ENCODE measurements at places on chromosomes 12 and 14.

GRCh38 chr14:90489306-90489705 is 92.5 kb downstream of the CALM1 start:
- no peak for DNase-seq

DNA sequence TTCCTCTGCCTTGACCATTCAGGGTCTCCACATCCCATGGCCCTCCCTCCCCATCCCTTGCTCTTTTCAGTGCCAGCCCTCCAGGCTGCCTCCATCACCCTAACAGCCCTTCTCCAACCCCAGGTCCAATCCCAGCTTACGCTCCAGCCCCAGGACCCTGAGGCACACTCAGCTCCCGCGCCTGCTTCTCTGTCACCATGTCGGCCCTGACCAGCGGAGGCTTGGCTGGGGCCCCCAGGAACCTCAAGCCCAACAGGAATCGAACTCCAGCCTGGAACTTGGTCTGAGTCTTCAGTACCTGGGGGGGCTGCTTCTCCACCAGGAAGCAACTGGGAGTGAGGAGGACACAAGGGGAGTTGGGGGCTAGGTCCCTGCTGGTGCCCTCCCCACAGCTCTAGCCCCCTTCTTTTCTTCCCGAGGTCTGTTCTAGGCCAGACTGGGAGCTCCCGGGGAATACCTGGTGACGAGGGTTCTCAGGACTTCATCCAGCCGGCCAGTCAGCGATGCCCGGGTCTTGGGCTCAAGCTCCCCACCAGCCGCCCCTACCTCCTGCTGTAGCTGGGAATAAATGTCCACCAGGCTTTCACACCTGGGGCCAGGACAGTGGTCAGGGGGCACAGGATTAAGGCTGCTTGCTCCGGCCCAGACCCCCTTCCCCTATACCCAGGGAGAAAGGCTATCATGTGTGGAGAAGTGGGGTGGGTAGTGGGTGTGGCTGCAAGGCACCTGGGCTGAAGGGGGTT is 6.0 kb downstream of the STAT6 start:
- DNase-seq = no peak

DNA sequence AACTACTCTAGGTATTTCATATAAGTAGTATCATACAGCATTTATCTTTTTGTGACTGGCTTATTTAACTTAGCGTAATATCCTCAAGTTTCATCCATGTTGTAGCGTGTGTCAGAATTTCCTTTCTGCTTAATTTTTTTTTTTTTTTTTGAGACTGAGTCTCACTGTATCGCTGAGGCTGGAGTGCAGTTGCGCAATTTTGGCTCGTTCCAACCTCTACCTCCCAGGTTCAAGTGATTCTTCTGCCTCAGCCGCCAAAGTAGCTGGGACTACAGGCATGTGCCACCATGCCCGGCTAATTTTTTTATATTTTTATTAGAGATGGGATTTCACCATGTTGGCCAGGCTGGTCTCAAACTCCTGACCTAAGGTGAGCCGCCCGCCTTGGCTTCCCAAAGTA is 28.9 kb downstream of the PNMA1 start:
- no peak for DNase-seq

DNA sequence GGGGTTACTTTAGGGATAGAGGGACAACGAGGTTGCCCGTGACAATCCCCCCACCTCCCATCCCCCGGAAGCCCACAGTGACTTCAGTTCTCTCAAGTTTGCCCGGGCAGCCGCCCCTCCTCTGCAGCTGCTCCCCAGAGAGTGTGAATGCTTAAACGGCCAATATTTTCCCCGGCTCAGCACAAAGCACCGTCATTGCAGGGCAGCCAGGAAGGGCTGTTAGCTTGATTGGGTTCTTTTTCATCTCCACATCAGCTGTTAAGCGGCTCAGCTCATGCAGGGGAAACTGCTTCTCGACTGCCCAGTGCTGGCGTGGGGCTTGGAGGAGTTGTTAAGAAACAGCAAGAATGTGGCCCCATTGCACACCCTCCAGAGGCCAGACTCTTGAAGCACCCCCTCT is 120.5 kb upstream of the NCOR2 start:
- DNase-seq = no peak

DNA sequence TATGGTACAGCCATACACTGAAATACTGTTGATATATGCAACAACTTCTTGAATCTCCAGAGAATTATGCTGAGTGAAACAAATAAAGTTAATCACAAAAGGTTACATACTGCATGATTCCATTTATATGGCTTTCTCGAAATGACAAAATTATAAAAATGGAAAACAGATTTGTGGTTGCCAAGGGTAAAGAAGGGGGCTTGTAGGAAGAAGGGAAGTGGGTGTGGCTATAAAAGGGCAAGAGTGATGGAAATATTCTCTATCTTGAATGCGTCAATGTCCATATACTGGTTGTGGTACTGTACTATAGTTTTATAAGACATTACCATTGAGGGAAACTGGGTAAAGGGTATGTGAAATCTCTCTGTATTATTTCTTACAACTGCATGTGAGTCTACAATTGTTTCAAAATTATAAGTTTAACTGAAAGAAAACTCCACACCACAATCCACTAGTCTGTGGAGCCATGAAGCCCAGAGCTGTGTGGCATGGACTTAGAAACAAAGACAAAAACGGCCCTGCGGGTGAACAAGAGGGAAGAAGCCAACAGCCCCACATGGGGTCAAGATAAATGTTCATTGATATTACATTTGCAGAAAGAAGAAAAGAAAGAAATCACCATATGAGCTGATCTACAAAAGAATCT is 18.3 kb upstream of the TSPAN11 start:
- DNase-seq = no peak

- no peak for DNase-seq
Measured at GRCh38 chr12:94182986-94183707, 34.8 kb downstream of the PLXNC1 start.

DNA sequence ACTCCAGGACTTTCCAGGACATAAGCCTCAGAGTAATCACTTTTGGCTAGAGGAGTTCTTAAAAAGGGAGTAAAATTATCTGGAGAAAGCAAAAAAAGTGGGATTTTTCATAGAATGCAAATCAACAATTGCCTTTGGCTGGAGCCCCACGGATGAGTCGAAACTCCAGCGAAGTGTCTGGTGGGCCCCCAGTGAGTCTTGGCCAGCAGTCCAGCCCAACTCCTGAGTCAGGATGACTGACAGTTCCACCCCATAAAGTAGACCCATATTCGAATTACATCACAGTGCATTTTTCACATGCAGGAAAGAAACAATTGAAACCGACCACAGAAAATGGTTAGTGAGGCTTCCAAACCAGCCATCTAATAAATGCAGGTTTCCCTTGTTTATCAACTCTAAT is 265.7 kb downstream of the BCL11B start:
- DNase-seq = no peak

GRCh38 chr14:95173518-95173917 is 16.2 kb upstream of the DICER1 start:
- no peak for DNase-seq

DNA sequence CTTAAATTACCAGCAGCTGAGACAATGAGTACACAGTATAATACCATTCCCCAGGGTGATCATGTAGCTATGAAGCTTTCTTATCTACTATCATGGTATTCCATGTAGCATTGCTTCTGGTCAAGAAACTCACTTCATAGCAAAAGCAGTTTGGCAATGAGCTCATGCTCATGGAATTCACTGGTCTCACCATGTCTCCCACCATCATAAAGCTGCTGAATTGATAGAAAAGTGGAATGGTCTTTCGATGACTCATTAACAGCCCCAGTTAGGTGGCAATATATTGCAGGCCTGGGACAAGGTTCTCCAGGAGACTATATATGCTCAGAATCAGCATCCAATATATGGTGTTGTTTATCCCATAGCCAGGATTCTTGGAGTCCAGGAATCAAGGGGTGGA is 553.7 kb downstream of the FOXG1 start:
- no peak for DNase-seq

GRCh38 chr14:43022094-43022800 is 1415.6 kb downstream of the LRFN5 start:
- no peak for DNase-seq

All from stimulated activated CD8-positive, alpha-beta memory T cell treated with anti-CD3 and anti-CD28 coated beads, Interleukin-15, amount 100 ng/mL, for 1 hour (primary cell).